ENCODE measurements at places on chromosomes 3 and 15.

DNA sequence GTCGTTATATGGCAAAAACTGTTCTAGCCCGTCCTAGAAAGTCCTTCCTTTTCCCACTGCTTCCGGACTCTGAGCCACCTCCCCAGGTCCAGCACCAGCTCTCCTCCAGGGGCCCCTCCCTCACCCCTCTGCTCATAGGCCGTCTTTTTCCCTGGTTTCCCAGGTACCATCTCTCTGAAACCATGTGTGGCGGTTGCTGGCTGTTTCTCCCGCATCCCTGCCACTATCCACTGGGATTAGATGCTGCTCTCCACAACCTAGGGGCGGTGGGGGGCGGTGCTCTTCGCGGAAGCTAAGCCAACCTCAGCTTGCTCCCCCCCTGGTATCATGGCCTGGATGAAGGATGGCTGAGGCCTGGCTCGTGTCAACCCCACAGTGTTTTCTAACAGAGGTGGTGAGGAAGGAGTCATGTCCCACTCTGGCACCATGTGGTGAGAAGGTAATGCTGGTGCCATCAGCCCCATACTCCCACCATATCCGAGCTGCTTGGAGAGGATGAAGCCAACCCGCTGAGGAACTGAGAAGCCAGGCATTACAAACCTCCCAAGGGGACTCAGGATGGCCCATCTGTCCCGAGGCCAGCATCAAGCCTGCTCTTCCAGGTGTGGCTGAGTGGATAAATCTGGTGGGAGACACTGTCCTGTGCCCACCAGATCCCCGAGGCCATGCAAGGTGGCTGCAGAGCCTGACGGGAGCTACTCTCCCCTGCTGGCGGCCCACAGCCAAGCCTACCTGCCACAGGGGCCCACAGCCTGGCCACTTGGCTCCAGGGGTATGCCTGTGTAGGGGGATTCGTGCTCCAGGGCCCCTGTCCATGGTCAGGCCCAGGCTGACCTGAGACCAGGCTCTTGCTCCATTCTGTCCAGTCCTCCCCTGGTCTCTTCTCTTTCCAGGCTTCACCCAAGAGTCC lies 27.9 kb upstream of the SLC41A3 start:
- no peak for DNase-seq

DNA sequence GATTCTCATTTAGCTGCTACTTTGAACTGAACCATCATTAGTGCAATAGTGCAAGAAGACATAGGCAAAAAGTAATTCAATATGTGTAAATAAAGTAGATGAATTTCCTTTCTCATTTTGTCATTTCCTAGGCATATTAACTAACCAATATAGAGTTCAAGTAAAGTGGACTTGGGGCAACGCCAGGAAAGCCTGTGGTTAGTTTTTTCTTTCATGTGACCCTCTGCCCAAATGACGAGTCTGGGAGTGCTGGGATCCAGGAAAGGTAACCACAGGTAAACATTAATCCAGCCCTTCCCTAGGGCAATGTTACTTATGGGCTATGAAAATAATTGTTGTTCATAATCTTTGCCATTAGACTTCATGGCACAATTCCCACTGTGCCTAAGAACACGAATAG lies 181.0 kb downstream of the VPS13C start:
- no peak for DNase-seq

GRCh38 chr3:157248590-157249422 lies 88.9 kb upstream of the CCNL1 start:
- no peak for DNase-seq

DNA sequence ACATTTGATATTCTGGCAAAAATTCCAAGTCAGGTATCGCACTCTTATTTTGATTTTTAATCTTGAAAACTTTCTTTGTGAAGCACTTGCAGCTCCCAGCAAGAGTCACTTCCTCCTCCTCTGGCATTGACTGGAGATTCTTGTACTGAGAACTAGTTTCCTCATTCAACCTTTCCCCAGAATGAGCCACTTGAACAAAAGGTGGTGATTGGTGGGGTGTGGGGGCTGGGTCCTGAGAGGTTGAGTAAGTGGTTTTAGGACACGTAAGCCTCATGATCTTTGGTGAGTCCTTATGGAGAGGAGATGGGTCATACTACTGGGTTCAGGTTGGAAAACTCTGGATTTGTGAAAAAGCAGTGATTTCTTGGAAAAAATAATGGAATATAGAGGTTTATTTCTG lies 32.3 kb upstream of the ONECUT1 start:
- no peak for DNase-seq

- DNase-seq = no peak
Observed at GRCh38 chr15:66228807-66229735, 24.5 kb downstream of the MEGF11 start.

DNA sequence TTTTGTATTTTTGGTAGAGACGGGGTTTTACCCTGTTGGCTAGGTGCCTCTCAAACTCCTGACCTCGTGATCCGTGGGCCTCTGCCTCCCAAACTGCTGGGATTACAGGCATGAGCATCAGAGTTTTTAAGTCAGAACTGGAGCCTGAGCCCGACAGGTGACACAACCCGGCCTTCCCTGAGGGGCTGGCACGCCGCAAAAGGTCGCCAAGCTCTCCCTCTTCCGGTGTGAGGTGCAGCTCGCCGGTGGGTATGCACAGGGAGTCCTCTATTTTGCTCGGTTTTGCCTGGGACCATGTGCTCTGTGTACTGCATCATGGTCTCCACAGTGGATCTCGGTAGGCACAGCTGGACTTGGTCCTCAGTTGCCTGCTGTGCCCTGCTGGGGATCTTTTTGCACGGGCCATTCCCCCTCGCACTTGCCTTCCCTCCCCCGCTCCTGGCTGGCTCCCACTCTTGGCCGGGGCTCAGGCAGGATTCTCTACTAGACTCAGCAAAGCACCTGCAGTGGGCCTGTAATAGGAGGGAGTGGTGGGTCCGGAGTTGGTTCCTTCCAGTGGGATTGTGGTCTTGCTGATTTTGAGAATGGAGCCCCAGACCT lies 101.2 kb upstream of the KLF13 start:
- no peak for DNase-seq

GRCh38 chr3:10515396-10515795 lies 10.0 kb upstream of the ATP2B2 start:
- no peak for DNase-seq

GRCh38 chr3:193909387-193909786 lies 226.6 kb upstream of the HES1 start:
- DNase-seq = no peak

DNA sequence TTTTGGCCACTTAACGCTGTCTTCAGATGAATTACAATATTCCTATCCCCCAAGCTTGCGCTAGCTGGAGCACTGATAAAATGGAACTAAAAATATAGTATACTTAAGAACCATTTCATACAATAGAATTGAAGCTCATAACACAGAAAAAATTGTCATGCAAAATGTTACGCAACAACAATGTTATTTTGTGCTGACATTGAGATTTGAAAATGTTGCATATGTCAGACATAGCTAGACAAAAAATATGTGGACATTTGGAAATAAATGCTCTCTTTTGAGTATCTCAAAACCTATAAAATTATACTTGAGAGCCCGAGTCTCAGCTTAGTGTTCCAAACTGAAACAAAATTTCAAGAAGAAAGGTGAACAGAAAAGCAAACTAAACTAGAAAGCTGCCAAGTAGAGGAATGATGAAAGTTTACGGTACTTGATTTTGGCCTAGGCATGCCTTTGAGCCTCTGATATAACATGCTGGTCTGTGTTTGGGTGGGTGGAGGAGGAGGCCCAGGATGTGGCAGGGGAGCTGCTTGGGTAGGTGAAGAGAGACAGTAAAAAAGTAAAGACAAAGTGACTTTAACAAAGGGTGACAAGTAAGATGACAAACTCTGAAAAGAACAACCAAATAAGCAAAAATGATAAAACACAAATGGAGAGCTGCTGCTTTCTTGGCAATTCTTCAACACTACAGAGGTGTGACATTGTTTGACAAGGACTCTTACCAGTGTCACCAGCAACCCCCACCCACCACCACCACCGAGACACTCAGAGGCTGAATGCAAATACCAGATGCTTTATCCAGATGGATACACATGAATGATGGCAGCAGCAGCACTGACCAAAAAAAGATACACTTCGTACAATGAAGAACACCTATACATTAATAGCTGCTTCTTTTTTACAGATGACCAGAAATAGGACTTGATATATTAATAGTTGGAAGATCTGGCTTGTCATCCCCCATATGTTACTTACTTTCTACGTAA lies 129.3 kb upstream of the FEZF2 start:
- DNase-seq = no peak

DNA sequence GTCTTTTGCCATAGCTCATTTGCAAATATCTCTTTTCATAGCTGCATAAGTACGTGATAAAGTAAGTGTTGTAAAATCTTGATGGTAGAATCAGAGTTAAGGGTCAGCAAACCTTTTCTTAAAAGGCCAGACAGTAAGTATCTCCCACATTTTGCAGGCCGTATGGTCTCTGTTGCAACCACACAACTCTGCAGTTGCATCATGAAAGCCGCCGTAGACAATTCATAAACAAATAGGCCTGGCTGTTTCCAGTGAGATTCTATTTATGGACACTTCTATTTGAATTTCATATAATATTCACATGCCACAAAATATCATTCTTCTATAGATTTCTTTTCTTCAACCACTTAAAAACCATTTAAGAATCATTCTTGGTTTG lies 248.5 kb downstream of the TLE3 start:
- DNase-seq = no peak

GRCh38 chr3:31449318-31449717 lies 83.4 kb upstream of the STT3B start:
- DNase-seq = no peak

GRCh38 chr15:37360724-37361123 lies 260.4 kb upstream of the MEIS2 start:
- no peak for DNase-seq
